Muscle of back (tissue), 13 donors: ENCODE measurements at places on chromosomes 1 and 21. TPM values are rescaled to one million over a fixed set of nuclear protein-coding genes. Genes with fewer than 3 reads are reported as not detected.
A peak's percentile ranks its signal among the peaks of the same experiment; 100 is the strongest.

GRCh38 chr1:2937805-2938204 is 83.5 kb upstream of the ACTRT2 start:
- no peak for DNase-seq

LMX1A gene
- 2.6 TPM for polyA plus RNA-seq

TGFB2 gene
- 40.9 TPM for polyA plus RNA-seq

DNA sequence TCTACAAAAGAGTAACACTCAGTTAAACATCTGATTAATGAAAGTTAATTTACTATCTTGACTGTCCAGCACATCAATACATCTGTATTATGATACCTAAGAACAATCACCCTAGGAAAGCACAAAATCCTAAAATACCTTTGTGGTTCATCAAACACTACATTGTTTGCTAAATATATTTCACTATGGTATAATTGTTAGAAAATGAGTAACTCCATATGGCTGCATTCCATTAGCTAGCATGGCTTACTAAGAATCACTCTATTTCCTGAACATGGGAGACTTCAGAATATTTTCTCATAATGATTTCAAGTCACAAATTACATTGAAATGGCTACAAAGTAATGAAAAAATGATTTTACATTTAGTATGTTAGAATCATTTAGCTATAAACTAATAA is 12.5 kb downstream of the TRMT1L start:
- DNase-seq: no peak

- peak; percentile 9 for DNase-seq
Measured at GRCh38 chr1:5408401-5408800, 583.8 kb downstream of the NPHP4 start.

GRCh38 chr1:41122851-41123518 is 101.5 kb upstream of the SLFNL1 start:
- DNase-seq: peak; percentile 89

DNA sequence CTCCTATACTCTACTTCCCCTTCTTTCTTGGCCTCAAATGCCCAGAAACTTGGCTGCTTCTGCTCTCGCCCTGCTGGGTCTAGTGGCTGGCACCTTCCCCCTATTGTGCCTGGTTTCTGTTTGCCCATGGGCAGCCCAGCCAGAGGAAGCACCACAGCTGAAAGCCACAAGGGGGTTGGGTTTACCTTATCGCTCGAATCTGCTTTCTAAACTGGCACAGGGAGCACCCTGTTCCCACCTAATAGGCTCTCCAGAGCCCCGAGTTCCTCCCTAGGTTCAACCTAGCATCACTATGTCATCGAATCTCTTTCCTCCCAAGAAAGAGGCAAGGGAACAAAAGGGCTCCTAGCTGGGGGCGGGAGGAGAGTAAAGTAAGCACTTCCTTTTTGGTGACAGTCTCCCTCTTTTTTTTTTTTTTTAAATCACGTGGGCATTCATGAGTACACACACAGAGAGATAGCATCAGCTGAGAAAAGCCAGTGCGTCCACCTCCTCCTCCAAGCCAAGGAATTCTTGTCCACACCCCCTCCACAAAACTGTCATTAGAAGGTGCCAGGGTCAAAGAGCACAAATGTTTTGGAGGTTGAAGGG is 72.8 kb downstream of the PLEKHA6 start:
- DNase-seq: no peak
